Smooth muscle cell of the umbilical artery (primary cell): ENCODE measurements at places on chromosomes 12 and 14. TPM values are rescaled to one million over a fixed set of nuclear protein-coding genes. Genes with fewer than 3 reads are reported as not detected.

RNF34 gene
- total RNA-seq = 34.7 and 49.9 TPM in 2 replicates

BDKRB2 gene
- total RNA-seq = 17.1 and 33.3 TPM in 2 replicates

KCNMB4 gene
- 2.7 and 3.0 TPM in 2 replicates for total RNA-seq

POTEM gene
- not detected in 2 replicates for total RNA-seq

FAM90A1 gene
- total RNA-seq = under 0.01 and 0.09 TPM in 2 replicates

ABCD4 gene
- 22.6 and 24.7 TPM in 2 replicates for total RNA-seq

YBX3 gene
- 42.8 and 112 TPM in 2 replicates for total RNA-seq

DENR gene
- total RNA-seq = 26.1 and 36.2 TPM in 2 replicates

BDKRB1 gene
- total RNA-seq = 57.4 and 64.1 TPM in 2 replicates
